C1 segment of cervical spinal cord (tissue), 14 donors: ENCODE measurements at places on chromosomes 2 and 18.

- no peak for DNase-seq
These were observed 14.9 kb downstream of the MRPS9 start for GRCh38 chr2:105052773-105053172.

GRCh38 chr2:142038826-142039225 lies 92.0 kb downstream of the LRP1B start:
- DNase-seq = no peak

DNA sequence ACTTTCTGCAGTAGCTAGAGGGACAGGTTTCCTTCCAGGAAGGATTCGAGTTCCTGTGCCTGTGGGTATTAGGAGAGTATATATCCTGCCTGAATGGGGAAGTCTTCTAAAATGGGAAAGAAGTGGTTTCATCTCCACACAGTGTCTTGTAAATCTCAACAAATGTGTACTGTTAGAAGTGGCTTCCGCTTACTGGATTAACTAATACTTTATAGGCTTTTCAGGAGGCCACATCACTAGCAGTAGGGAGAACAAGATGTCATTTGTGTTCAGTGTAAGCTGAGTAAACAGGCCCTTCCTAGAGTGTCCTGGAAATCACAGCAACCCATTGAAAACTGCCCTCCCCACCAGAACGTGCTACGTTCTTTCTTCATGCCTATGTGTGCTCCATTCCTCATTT lies 12.5 kb upstream of the POLR1B start:
- no peak for DNase-seq

DNA sequence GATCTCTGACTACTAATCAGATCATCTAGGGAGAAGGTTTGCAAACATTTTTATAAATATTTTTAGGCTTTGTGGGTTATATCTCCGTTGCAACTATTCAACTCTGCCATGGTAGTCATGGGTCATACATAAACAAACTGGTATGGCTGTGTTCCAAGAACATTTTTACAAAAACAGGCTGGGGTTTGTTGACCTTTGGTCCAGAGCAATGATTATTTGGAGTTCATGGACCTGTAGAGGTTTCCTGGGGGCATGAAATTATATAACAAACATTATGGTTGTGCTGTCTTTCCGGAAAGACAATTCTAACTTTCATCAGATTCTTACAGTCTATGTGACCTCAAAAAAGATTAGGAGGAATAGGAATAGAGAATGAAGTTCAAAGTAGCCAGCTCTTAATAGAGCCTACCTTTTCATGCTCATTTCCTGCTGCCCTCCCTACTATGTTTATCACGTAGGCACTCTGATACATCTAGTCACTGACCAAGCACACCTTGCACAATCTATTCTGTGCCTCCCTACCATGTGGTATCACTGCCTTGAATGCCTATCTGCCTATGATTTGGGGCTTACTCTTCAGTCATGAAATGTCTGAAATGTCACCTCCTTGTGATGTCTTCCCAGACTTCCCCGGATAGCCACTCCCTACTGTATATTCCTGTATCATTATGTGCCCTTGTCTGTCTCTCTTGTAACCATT lies 102.4 kb upstream of the SCN1A start:
- no peak for DNase-seq

DNA sequence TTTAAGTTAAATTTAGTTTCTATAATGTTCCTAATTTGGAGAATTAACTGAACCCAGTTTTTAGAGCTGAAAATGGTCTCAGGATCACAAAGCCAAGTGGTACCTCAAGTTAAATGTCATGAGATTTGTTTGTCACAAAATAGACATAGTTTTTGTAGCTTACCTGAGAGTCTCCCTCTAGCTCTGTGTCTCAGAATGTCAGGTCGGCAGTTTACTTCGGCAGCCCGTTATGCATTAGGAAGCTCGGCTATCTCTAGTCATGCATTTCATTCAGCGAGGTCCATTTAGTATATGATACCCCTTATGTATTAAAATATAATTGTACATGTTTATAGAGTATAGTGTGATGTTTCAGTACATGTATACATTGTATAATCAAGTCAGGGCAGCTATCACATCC lies 155.6 kb downstream of the EML6 start:
- DNase-seq = no peak

GRCh38 chr2:6919901-6920742 lies 2.9 kb downstream of the RNF144A start:
- DNase-seq = no peak

DNA sequence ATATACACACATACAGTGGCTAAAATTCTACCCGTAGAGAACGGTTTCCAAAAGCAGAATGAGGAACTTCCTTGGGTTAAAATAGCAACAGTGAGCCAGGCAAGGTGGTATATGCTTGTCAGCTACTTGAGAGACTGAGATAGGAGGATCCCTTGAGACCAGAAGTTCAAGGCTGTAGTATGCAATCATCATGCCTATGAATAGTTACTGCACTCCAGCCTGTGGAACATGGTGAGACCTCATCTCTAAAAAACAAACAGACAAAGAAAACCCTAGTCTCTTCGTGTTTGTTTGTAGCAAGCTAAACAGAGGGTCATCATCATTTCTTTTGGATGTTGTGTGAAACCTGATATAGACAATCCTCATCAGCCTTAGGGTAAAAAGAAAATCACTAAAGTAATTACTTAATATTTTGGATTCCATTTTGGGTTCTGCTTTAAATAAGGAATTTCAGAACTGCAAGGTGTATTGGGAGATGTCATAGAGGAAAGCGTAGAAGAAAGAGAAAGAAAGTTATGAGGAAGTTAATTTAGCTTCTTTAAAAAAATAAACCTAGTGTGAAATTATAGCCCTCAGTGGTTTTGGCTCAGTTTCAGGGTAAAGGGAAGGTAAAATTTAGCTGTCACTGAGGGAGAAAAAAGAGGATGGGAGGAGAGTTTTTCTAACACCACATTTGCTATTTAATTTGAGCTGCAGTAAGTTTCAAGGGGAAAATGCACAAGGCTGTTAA lies 46.5 kb downstream of the PLEK start:
- no peak for DNase-seq

DNA sequence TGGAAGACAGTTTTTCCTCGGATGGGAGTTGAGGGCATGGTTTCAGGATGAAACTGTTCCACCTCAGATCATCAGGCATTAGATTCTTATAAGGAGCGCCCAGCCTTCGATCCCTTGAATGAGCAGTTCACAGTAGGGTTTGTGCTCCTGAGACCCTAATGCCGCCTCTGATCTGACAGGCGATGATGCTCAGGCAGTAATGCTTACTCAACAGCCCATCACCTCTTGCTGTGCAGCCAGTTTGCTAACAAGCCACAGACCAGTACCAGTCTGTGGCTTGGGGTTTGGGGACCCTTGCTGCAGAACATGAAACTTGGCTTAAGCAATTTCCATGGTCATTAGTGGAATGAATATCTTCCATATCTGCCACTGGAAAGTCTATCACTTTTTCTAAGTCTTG lies 56.4 kb downstream of the GORASP2 start:
- DNase-seq = no peak

DNA sequence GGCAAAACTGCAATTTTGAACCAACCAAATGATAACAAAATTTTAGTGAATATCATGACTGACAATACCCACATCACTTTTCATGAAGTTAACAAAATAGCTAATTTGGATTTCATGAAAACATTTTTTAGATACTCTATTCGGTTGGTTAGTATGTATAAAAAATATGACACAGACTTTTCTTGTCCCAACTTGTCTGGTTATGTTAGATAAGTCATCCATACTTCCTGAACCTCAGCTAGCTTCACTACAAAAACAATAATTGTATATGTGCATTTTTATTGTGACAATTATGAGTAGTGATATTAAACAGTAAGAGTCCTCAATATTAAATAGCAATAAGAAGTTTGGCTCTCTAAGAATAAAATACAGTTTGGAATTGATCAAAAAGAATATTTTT lies 408.1 kb upstream of the DSEL start:
- DNase-seq = no peak

DNA sequence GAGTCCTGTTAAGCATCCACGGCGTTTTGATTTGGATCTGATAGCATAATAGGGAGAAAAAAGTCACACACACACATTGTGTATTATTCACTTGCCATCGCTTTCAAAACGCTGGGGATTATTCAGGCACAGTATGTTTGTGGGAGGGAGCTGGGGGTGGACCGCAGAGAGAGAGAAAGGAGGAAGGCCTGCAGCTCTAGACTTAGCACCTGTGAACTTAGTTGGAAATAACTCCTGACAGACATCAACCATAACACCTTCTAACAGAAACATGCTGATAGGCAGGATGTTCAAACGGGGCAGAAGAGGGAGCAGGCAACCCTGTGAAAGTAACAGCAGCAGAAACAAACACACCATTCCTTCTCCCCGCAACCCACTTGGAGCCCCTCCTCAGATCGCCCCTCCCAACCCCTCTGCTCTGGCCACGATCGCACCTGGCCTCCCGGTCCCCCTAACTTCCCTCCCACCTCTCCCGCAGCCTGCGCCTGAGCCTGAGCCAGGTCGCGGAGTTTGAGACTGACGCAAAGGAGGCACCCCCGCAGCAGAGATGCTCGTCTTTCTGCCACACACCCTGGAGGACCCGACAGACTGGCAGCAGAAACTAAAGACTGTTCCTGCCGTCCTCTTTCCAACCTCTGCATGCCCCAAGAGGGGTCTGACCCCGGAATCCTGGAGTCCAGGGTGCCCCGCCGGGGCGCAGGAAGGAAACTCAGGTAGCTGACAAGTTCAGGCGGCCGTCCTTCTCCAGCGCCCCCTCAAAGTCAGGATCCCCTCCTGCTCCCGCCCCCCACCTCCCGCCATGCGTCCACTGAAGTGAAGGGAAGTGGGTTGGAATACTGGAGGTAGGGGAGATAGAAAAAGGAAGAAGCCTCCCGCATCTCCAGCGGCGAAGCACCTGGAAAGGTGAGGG lies 738 bp downstream of the CHST9 start:
- no peak for DNase-seq

GRCh38 chr2:172586245-172586891 lies 30.5 kb downstream of the PDK1 start:
- no peak for DNase-seq

- no peak for DNase-seq
These were observed 83.8 kb upstream of the ACVR2A start for GRCh38 chr2:147760984-147761383.

DNA sequence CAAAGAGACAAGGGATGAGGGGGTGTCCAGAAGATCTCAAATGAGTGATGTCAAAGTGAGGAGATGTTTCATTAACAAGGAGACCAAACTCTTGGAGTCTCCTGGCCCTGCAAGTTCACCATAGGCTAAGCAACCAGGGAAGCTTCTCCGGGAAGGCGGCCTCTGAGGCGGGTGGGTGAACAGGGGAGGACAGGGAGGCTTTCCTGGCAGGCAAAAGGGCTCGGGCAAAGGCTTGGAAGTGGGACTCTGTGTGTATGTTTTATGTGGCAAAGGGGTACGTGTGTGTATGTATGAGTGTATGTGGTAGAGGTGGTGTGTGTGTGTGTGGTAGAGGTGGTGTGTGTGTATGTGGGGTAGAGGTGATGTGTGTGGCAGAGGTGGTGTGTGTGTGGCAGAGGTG lies 163.9 kb downstream of the DYSF start:
- DNase-seq = no peak

GRCh38 chr2:164967781-164968228 lies 12.5 kb upstream of the SLC38A11 start:
- no peak for DNase-seq

- DNase-seq = no peak
These were observed 231.5 kb downstream of the LPIN1 start for GRCh38 chr2:11977766-11978524.

- DNase-seq = no peak
These were observed 73.8 kb downstream of the CLIP4 start for GRCh38 chr2:29189052-29189451.

GRCh38 chr2:10920764-10921388 lies 9.1 kb downstream of the KCNF1 start:
- DNase-seq = no peak

DNA sequence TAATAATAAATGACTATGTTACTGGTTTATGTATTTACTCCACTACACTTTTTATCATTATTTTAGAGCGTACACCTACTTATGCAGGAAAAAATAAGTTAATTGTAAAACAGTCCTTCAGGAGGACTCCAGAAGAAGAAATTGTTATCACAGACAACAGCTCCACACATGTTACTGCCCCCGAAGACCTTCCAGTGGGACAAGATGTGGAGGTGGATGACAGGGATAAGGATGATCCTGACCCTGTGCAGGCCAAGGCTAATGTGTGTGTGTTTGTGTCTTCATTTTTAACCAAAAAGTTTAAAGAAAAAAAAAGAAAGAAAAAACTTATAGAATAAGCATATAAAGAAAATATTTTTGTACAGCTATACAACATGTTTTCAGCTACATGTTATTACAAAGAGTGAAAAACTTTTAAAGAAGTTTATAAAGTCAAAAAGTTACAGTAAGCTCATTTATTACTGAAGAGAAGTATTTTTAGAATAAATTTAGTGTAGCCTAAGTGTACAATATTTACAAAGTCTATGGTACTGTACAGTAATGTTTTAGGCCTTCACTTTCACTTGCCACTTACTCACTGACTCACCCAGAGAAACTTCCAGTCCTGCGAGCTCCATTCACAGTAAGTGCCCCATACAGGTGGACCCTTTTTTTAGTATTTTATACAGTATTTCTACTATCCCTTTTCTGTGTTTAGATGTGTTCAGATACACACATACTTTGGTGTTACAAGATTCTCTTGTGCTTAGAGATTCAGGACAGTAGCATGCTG lies 7.5 kb downstream of the TGFBRAP1 start:
- DNase-seq = no peak

DNA sequence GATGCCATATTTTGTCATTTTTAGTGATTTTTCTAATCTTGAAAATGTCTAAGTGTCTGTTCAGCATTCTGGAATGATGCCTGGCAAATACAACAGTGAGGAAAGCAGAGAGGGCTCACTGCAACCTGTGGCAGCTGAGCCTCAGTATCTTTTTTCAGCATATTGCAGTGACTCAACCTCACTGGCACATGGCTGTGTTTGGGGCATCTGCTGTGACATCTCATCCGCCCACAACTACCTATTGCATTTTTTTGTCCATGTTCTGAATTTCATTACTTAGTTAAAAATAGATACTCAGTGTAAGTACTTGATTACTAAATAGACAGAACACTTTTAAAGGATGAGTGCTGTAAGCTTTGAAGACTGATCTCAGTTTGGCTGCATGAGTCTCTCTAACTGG lies 10.7 kb downstream of the BABAM2 start:
- no peak for DNase-seq

DNA sequence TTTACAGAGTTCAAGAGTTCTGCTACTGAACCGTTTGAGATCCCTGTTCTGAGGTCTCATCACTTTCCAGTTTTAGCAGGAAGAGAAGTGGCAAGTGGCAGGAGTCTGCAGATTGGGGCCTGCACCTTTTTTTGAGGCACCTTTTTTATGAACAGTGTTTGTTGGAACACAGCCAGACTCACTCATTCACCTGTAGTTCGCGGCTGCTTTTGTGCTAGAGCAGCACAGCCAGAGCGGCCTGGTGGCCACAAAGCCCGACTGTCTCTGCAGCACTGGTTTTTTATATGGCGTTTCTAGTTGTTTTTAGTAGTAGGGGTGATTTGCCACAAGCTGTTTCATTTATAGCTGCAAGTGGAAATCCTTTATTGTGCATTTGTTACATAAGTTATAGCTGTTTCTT lies 8.6 kb downstream of the ACP1 start:
- DNase-seq = no peak
